ENCODE measurements at places on chromosomes 3 and 15.
A peak's percentile ranks its signal among the peaks of the same experiment; 100 is the strongest.

GRCh38 chr15:65094294-65094995 is 17.9 kb downstream of the KBTBD13 start:
- DNase-seq: no peak

GRCh38 chr3:119148493-119149180 is 2.7 kb downstream of the TEX55 start:
- DNase-seq: no peak

DNA sequence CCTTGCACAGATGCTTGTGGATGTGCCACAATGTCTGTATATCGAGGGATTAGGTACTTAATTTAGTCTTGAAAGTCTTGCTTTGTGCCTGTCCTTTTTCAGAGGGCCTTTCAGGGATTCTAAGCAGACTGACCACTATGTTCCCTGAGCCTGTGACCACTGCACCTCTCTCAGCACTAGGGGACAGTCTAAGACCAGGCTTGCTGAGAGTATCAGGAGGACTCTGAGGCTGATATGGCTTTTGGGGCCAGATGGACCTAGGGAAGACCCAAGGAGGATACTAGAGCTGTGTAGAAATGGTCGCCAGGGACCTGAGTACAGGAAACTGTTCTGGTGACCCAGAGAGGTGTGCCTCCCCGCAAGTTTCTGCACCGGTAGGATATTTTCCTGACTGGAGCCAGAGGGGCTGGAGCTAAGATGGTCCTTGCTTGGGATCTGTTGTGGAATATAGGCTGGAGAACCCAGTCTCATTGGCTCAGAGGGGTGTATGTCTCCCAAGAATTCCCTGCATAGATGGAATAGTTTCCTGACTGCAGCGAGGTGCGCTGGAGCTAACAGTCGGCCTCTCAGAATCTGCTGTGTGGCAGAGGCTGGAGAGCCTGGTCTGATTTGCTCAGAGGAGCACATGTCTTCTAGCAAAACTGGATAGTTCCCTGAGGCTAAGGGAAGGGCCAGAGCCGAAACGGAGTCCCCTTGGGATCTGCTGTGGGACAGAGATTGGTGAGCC is 213.2 kb upstream of the DCBLD2 start:
- DNase-seq: no peak

DNA sequence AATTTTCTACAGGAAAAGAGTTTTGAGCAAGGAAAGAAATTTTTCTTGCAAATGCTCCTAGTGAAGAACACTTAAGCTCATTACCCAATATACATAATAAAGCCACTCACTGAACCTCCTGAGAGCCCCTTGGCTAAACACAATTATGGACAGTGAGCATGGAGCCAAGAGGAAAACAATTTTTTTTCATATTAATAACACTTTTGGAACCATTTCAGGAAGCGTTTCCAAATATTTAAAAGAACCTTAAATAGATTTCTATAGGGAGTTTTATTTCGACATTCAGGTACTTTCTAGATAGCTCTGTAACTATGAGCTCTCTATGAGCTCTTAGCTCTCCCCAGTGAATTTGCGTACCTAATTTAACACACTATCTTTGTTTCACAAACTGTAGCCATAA is 581.1 kb downstream of the ZNF385D start:
- no peak for DNase-seq

DNA sequence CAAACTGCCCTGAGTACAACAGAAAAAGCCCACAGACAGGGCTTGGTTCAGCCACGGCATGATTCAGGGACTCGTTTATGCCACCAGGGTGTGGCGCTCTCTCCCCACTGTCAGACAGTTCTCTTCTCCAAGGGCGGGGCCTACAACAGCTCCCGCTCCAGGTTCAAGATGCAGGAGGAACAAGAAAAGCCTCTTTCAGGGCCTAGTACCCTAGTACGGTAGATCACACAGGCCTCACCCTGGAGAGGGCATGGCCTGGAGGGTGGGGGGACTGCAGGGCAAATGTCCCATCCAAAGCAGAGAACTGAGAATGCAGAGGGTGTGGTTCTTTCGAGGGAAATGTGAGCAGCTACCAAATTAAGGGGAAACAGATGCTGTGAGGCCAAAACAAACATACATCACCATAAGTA is 12.0 kb downstream of the MESD start:
- no peak for DNase-seq

GRCh38 chr3:94431876-94432570 is 369.2 kb downstream of the NSUN3 start:
- DNase-seq: no peak

GRCh38 chr3:60636846-60637245 is 614.4 kb downstream of the FHIT start:
- DNase-seq: no peak

GRCh38 chr3:119240101-119240590 is 532 bp downstream of the B4GALT4 start:
- DNase-seq: no peak

GRCh38 chr3:12393894-12394293 is 90.4 kb upstream of the TSEN2 start:
- no peak for DNase-seq

- DNase-seq: no peak
Measured at GRCh38 chr3:196633555-196634151, 5.8 kb upstream of the NRROS start.

DNA sequence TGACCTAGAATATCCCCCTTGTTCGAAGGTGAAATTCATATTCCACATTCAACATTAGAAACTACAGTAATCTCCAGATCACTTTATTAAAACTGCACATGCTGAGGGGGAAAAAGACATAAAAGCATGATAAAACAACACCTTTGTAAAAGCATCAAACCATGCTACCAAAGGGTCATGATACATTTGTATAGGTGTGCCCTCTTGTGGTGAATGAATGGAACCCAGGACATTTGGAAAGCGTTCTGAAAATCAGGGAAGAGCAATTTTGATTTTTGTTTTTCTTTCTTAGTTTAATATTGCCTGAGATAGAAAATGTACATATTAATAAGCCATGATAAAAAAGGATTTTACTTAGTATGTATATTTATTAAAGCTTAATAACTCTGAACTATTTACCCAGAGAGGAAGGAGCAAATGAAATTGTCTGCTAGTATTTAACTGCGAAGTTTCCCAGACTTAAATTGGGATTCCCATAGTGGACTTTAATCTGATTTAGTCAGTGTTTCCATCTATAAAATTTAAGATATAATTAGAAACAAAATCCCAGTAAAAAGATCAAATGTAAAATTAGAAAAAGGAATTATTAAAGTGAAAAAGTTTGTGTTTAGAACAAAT is 105.8 kb upstream of the ARL6 start:
- DNase-seq: no peak

GRCh38 chr15:81959196-81959595 is 86.6 kb downstream of the MEX3B start:
- no peak for DNase-seq

DNA sequence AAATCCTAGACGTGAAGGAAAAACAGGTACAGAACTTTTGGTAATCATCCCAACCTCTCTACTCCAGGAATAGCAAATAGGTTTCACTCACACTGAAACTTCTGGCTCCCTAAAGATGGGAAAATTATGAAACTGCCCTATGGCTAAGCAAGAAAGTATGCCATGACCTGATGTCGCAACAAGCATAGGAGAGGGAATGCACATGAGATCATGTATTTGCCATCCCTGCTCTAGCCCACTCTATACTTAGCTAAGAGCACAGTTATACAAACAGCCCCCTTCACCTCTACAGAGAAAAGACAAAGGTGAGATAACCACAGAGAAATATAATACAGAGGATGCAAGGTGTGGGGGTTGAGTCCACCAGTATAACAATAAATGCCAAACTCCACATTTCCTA is 102.7 kb downstream of the TBC1D5 start:
- DNase-seq: no peak

DNA sequence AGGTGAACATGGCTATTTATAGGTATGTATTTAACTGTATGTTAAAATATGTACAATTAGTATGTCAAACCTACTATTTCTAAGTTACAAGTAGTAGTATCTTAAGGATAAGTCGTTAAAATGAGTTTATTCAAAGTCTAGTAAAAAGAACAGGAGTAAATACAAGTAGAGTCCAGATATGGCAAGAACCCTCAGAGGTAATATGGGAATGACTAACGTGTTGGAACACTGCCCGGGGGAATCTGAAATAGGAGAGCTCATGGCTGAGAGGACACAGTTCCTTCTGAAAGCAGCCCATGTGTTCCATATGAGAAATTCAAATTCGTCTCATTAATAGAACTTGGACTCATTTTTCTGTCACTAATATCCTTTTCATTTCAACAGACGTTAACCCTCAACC is 158.8 kb downstream of the CLSTN2 start:
- peak; percentile 70 for DNase-seq

- DNase-seq: no peak
Measured at GRCh38 chr3:190522621-190523222, 8.8 kb downstream of the IL1RAP start.

DNA sequence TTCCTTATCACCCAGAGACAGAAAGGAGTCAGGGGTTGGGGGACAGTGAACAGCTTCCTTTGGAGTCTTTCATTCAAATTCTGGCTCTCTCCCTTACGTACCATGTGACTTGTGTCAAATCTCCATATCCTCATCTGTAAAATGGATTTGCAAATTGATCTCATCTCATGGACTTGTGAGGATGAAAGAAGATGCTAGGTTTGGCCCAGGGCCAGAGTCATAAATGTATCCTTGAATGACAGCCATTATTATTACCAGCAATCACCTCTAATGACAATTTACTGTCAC is 67.8 kb upstream of the POLG start:
- DNase-seq: no peak

- DNase-seq: no peak
Measured at GRCh38 chr3:64138046-64138445, 87.2 kb downstream of the PRICKLE2 start.

DNA sequence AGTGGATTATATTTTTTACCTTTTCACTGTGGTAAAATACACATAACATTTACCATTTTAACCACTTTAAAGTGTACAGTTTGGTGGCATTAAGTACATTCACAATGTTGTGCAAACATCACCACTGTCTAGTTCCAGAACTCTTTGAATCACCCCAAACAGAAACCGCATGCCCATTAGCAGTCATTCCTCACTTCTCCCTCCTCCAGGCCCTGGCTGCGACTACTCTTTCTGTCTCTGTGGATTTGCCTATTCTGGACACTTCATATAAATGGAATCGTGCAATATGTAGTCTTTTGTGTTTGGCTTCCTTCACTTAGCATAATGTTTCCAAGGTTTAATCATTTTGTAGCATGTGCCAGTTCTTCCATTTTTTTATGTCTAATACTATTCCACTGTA is 409.8 kb downstream of the NTRK3 start:
- no peak for DNase-seq

GRCh38 chr3:161854232-161854771 is 357.7 kb downstream of the OTOL1 start:
- DNase-seq: no peak

GRCh38 chr3:194686414-194686815 is 732 bp downstream of the FAM43A start:
- DNase-seq: peak; percentile 79

- DNase-seq: peak; percentile 57
Measured at GRCh38 chr15:66078196-66078928, 175.2 kb downstream of the MEGF11 start.

DNA sequence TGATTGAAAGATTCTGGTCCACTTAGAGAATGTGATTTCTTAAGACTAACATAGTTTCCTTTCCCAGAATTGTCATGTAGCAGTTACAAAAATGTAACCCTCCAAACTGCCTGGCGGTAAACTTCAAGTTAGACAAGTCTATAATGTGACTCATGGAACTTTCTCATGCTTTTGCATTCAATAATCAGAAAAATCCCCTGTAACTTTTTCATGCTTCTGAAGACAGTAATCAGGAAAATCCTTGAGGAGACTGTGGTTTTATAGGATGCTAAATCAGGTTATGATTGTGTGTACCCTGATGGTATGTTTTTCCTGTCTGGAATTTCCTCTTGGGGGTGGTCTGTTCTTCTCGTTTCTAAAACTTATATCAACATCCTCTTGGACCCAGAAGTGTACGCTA is 74.0 kb upstream of the RARB start:
- no peak for DNase-seq

GRCh38 chr3:195060217-195060481 is 210.8 kb downstream of the XXYLT1 start:
- no peak for DNase-seq

DNA sequence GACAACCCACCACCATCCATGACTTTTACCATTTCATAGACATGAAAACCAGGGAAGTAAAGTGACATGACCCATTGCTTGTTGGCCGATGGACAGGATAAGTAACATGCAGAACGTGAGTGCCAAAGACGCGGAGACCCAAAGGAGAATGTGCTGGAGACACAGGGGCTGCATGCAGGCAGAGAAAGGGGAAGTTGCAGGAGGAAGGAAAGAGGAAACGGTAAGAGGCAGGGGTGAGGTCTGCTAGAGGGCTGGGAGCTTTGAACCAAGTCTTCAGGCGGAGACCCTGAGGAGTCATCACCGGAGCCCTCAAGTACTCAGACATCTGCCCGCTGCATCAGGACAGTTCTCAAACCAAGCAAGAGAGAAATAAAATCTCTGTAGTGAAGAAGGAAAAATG is 34.9 kb downstream of the MAGEF1 start:
- no peak for DNase-seq
